ENCODE measurements at places on chromosomes 4 and X. TPM values are rescaled to one million over a fixed set of nuclear protein-coding genes. Genes with fewer than 3 reads are reported as not detected.

DNA sequence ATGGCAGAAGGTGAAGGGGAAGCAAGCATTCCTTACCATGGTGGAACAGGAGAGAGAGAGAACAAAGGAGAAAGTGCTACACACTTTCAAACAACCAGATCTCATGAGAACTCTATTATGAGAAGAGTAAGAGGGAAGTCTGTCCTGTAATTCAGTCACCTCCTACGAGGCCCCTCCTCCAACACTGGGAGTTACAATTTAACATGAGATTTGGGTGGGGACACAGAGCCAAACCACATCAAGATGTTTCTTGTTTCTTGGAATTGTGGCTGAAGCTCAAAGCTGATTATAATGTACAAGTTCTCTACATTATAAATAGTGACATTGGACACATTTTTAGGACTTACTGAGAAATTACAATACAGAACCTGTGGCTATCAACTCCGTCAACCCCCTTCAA lies 29.5 kb upstream of the TAPT1 start:
- DNase-seq, result no peak

DNA sequence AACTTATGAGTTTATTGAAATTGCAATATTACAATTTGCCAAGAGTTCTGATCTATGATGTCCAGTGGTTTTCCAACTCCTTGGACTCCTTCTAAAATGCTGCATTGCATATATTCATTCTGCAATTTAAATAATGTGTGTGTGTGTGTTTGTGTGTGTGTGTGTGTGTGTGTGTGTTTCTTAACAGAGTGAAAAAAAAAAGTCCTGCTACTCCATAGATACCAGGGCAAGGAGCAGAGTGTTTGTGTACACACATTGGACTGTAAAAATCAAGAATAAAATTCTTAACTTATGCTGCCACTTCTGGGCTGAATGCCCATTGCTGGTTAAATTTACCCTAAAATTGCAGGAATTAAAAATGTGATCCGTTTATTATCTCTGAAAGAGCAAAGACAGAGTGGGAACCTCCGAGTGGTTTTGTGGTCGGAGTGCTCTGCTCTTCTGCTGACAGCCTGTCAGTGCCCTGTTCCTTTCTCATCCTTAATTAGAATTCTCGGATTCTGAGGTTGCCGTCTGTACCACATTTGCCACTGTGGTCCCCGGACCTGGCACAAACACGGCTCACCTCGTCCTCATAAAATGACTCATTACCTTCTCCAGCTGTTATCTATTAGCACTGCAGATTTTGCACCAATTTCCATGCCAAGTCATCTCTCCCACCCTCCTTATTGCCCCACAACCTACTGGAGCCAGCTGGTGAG lies 355.5 kb downstream of the KCNIP4 start:
- DNase-seq, result no peak

DNA sequence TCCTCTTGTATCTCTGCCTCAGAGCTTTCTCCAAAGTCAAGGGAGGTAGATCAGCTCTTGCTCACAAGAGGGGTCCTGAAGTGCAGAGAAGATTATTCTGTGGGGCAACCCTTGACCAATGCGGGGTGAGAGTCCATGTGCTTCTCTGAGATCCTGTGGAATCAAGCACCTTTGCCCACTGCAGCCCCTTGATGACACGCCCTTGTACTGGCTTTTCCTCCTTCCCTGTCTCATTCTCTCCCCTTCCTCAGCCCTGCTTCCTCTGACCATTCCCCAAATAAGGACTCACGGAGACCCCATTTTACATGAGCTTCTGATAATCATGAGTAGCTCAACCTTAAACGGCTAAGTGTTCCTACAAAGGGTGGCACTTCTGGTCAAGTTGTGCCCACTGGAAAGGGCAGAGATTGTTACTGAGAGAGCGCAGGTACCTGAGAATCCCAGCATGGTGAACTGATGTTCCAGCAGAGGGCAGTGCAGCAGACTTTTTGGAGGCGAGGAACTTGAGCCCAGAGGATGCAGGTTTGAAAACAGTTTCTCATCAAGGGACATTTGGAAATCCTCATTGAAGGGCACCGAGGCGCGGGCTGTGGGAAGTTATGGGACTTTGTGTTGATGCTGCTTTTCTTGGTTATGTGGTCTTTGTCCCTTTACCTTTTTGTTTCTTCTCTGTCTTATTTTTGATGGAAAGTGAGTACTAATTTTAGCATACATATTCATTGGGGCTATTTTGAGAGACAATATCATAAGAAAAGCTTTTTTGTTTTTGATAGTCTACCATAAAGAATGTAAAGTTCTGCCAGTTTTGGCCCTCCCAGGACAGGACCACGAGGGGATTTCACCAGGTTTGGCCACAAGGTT lies 201.3 kb downstream of the RBM46 start:
- peak; percentile 39 for DNase-seq

DNA sequence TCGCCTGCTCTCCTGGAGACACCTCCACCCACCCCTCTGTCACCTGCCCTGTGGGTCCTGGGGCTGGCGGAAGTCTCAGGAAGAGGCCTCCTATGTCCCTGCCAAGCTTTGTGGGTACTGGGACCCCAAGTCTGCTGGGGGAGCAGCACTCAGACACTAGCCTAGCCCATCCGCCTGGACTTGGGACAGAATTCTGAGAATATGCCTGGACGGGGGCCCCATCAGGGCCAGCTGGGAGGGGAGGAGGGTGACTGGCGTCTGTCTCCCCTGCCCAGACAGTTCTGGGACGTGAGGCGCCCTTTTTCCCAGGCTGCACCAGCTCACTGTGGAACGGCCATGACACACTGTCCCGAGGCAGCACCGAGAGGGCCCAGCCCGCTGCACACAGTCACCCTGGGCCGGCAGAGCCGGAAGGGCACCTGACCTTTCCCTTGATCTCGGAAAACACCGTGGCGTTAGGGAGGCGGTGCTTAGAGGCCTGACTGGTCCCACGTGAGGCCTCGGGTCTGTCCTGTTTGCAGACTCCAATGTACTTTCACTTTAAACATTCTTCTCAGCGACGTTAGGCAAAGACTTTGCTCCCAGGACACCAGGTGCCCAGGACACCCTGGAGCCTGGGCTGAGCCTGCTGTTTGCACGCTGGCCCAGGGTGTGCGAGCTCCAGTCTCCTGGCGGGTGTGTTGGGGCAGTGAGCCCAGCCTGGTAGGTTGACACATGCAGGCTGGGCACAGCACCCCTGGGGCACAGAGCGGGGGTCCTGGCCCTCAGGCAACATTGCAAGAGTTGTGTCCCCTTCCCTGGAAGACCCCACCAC lies 700 bp downstream of the SLC26A1 start:
- DNase-seq, result no peak

DNA sequence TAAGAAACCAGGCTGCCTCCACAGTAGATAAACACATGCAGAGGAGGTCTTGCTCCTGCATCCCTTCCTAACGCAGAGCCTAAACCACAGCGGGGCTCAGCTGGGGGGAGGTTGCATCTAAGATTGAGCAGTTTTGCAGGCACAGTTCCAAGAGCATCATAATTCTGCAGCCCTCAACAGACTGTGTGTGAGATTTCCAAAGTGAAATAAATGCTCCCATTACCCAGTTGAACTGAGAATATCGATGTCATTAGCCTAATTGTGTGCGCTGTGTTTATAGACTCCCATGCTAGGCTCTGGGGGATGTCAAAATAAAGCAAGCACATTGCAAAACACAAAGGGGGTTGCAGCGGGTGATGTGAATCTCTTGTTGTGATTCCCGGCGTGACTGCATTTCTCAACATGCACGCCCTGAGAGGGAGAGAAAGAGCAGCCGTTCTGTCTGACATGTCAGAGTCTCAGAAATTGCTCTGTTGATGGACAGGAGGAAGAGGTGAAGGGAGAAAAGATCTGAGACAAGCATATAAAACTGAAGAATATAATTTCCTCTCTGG lies 150.0 kb upstream of the PSAPL1 start:
- DNase-seq, result no peak

Gene PRICKLE3
- polyA plus RNA-seq, result 3.1 TPM

Gene USP51
- polyA plus RNA-seq, result 4.4 TPM

Gene G6PD
- 11.9 TPM for polyA plus RNA-seq

Gene BTK
- 2.4 TPM for polyA plus RNA-seq

All from muscle of arm (tissue), 14 donors.